ENCODE measurements at places on chromosomes 7 and 10.

DNA sequence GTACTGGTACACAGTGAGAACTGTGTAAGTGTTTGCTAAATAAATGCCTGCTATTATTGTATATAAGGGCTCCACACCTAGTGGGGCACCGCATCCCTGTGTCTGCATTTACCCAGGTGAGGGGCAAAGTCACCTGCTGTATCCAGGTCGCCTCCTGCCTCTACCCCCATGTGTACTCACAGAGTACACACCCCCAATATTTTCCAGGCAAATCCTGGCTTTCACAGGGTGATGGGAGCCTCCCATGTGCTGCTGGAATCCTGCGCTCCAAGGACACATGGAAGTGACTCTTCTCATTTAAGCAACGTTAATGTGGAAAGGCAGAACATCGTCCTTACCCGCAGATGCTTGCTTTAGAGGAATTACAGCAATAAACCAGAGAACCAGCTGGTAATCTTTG is 48.2 kb downstream of the ARHGAP22 start:
- no peak for DNase-seq

- DNase-seq, result no peak
Observed at GRCh38 chr7:95481271-95482165, 4.2 kb upstream of the ASB4 start.

DNA sequence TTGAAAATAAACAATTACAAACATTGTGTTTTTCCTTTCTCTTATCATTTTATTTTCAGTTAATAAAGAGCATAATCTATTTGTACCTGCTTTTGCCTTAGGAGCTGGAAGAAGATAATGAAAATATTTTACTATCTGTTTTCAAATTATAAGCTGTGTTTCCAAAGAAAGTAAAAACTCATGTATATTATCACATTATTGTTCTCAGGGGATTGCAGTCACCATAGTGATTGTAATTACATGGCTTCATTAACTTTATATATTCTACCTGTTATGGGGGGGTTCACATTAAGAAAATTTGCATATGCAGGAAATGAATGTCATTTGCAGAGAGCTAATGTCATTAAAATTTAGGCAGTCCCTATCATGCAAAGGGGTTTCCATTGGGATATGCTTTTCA is 542.3 kb downstream of the NXPH1 start:
- no peak for DNase-seq

GRCh38 chr10:123160311-123160980 is 6.2 kb downstream of the BUB3 start:
- DNase-seq, result no peak

DNA sequence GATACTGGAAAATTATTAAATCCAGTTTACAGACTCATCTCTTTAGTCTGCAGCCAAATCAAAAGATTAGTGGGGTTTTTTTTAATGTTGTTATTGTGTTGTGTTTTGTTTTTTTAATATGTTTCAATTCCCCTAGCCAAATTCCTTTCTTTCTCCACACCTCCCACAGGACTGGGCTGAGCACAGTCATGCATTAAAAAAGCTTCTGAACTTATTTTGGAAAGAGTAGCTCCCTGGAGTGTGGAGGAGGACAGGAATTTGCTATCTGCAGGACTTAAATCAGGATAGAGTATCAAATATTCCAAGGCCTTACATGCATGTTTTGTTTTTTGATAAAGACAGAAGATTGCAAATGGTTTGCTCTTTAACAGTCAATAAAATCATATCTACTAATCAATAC is 90.7 kb downstream of the GNAI1 start:
- no peak for DNase-seq

GRCh38 chr10:44660271-44660670 is 250.9 kb upstream of the TMEM72 start:
- DNase-seq, result no peak

- DNase-seq, result no peak
Observed at GRCh38 chr10:59702347-59702746, 7.3 kb downstream of the SLC16A9 start.

Data from AG04450 (cell line).